ENCODE measurements at places on chromosomes 3 and 15.

- no peak for DNase-seq
These were observed 49.3 kb downstream of the GRIP2 start for GRCh38 chr3:14490831-14491230.

DNA sequence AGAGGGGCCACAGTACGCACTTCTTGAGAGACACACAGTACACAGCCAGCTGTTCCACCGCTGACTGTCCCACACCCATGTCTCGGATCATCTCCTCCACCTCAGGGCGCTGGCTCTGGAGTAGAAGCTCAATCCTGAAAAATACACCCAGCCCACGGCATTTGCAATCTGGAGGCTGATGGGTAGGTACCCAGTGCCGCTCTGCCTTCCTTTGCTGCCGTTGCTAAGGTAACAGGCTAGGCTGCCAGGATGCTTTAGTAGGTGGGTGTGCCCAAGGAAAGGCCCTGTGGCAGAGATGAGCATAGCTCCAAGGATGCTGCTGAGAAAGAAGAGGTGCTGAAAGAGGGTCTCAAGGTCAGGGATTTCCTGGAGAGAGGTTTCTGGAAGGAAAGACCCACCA is 14.6 kb downstream of the TRAIP start:
- no peak for DNase-seq

DNA sequence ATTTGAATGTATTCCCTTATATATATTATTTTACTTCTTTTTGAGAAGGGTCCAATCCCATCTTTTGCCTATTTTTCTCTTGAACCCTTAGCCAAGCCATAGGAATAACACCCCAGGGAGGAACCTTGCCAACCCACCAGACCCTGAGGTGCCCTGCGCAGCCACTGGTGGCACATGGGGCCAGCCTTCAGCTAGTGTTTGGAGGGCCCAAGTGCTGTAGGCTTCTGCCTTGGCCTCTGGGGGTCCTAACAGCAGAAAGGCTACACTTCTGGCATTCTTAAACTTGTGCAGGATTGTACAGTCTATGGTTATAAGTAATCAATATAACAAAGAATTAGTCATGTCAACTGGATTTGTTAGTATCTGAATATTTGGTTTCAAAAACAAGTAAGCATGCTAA is 34.5 kb downstream of the RUVBL1 start:
- no peak for DNase-seq

DNA sequence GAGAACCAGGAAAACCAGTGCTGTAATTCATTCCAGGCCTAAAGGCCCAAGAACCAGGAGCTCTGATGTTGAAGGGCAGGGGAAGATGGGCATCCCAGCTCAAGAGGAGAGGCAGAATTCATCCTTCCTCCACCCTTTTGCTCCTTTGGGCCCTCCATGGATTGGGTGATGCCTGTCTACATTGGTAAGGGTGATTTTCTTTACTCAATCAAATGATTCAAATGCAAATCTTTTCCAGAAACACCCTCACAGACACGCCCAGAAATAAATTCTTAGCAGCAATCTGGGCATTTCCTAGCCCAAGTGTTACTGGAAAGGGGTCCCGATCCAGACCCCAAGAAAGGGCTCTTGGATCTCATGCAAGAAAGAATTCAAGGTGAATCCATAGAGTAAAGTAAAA is 17.6 kb upstream of the APOD start:
- DNase-seq, result no peak

GRCh38 chr3:133169331-133170068 is 131.3 kb downstream of the TMEM108 start:
- DNase-seq, result no peak

DNA sequence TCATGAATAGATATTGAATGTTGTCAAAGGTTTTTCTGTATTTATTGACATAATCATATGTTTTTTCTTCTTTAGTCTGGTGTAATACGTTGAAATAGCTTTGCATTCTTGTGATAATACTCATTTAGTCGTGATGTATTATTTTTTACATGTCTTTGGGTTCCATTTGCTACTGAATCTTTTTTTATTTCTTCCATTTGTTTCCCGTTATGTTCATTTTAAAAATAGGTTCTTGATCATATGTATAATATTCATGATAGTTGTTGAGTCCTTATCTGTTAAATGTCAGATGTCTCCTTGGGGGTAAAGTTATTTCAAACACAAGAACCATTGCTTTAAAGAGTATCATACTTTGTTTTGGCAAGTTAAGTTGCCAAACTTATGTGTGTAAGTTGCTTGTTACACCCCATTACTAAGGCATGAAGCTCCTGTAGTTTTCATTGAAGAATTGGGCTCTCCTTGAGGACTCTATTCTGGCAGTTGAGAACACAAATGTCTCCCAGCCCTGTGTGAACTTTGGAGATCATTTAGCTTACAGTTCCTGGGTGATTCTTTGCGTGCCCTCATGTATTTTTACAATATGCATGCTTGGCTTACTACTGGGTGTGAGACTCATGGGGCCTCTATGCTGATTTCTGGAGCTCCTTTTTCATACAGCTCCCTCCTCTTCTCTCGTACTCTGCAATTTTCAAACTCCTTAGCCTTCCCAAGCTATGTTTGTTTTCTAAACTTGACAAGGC is 8.3 kb downstream of the AKAP13 start:
- DNase-seq, result no peak

DNA sequence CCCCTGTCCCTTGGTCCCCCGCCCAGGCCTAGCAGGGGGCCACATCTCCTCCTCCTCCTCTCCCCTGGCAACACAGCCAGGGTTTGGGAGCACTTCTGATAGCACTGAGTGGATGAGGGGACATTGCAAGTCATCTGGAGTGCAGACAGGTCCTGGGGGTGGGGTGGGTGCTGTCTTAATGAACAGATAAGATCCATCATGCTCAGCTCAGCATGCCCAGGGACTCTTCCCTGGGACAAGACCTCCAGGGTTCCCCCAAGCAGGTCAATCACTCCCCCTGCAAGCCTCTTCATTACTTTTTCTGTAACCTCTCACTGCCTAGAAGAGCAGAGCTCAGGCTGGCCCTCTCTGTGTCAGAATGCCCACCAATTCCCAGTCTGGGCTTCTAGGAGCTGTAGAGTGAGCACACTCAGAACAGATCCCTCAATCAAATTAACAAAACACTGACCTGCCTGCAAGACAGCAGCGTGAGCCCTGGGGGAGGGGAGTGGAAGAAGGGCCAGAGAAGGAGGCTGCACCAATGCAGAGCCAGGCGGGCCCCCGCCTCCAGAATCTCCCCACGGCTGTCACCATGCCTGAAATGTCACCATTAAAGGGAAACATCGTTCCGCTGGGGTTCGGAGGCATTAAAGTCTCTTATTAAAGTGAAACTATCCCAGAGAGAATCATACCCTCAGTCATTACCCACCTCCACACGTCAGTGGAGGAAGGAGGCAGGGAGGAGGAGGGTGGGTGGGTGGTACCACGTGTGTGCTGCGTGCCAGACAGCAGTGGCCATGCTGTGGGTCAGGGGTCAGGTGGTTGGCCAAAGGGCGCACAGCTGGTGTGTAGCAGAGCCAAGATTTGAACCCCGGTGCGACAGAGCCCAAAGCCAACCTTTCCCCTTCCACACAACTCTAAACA is 114.7 kb upstream of the LINGO1 start:
- no peak for DNase-seq

GRCh38 chr3:48857641-48858040 is 10.0 kb upstream of the PRKAR2A start:
- DNase-seq, result no peak

DNA sequence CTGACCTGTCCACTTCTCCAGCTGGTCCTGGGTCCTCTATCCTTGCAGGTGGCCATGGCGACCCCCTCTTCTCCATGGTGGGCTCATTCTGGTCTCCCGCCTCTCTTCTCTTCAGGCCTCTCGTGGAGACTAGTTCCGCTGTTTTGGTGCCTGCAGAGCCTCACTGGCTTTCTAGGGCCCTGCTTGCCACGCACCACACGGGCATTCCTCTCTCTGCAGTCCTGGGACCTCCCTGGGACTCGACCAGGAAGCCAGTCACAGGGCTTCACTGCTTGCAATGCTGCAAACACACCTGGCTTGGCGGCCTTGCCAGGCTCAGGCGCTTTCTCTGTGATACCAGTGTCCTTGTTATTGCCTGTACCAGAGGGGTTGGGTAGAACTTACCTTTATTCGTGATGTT is 9.1 kb downstream of the SLC28A1 start:
- no peak for DNase-seq

DNA sequence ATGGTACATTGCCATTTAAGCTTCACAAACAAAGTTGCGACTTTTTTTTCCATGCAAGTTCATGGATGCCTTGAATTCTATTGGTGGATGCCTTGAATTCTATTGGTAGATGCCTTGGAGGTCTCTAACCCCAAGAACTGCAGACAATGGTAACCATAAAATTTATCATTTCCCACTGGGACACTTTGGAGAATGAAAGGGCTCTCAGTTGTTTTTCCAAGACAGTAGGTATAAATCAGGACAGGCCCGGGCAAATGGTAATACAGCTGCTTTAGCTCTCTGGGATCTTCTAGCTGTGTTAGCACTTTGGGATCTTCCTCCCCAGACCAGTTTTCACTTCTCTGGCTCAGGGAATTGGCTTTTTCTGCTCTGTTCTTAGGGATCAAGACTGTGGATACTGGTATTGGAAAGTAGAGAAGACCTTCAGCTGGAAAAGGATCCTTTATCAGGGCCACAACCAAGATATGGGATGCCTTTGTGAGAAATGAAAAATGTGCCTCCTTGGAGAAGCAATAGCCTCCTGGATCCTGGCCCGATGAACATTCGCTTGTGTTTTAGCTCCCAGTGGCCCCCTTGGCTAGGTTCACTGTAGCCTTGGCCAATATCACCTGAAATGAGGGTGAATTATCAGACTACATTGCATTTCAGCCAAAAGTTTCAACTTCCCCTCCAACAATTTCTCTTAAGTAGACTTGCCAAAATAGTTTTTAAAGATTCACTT is 8.3 kb downstream of the LRRC3B start:
- DNase-seq, result no peak

DNA sequence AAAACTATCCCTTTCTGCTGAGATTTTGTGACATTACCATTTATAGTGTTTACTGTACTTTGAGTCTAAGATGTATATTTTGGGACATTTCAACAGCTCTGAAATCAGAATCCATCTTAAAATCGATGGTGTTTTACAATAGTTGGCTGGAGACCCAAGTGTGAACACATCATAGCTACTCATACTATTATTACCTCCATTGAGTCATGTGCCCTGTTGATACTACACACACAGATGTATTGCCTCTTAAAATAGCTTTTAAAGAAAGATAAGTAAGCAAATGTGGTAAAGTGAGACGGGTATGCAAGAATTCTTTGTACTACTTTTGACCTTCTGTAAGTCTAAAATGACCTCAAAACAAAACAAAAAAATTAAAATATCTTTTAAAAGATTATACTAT is 6.7 kb downstream of the LMOD3 start:
- no peak for DNase-seq
